Left ventricle myocardium inferior (tissue), 1 donor: ENCODE measurements at places on chromosomes 3 and 15. TPM values are rescaled to one million over a fixed set of nuclear protein-coding genes. Genes with fewer than 3 reads are reported as not detected.

GRCh38 chr15:40928821-40929659 lies at the start of gene DLL4:
Gene DLL4, plus strand, starts transcription at chr15:40929340. Its CDS starts 329 bp downstream, at chr15:40929669.
- peak; percentile 67 for DNase-seq

- no peak for DNase-seq
Observed at GRCh38 chr15:88656760-88657221, 18.0 kb downstream of the ISG20 start.

GRCh38 chr15:80636675-80637074 lies 58.4 kb upstream of the ABHD17C start:
- no peak for DNase-seq

DNA sequence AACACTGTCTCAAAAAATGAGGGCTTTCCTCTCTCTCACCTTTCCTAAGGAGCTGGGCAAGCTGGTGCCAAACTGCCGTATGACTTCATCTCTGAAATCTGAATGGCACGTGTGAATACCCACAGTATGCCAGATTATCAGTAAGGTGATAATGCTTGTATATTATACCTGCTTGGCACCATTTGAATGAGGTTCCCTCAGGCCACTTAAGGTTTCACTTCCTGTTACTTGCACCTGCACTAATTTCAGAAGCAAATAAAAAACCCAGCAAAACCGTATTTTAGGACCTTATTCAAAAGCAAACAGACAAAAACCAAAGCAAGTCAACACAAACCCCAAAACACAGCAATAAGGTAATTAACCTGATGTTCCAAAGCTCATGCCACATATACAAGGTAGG lies 19.7 kb downstream of the FOXP1 start:
- no peak for DNase-seq

GRCh38 chr3:45724911-45725310 lies 35.7 kb downstream of the SACM1L start:
- DNase-seq = no peak

GRCh38 chr3:107133891-107134290 lies 243.3 kb upstream of the CCDC54 start:
- DNase-seq = no peak

DNA sequence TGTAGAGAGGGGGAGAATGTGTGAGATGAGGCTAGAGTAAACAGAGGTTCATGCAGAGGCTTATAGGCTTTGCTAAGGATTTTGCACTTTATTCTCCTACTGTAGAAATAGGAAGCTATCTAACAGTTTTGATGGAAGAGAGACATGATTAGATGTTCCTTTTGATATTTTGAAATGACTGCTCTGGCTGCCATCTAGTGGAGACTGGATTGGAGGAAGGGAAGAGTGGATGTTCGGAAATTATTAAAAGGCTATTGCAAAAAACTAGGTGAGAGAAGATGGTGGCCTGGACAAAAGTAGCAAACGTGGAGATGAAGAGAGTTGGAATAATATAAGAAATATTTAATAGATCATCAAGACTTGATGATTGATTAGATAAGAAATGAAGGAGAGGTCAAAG lies 42.2 kb downstream of the SYN2 start:
- DNase-seq = no peak

- no peak for DNase-seq
Observed at GRCh38 chr3:103169289-103169688, 734.5 kb downstream of the ZPLD1 start.

DNA sequence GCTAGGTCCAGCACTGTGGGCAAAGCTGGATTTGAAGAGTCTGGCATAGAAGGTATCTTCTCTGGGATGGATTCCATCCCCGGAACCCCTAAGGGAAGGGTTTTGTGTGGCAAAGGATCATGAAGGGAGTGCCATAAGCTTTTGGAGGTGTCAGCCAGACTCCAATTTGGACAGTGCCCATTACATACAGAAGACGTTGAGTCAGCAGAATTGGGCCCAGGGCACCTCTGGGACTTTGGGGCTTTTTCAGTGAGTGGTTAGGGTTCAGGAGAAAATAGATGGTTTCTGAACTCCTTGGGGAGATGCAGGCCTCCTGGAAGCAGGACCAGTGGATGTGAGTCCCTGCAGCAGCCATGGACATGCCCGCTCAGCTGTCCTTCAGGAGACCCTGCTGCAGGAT lies 34.6 kb upstream of the XCR1 start:
- no peak for DNase-seq

- DNase-seq = no peak
Observed at GRCh38 chr3:112799946-112800345, 46.7 kb downstream of the CD200R1L start.

Gene CA12
- total RNA-seq = 0.25 TPM

Gene C3orf20
- not detected for total RNA-seq

Gene TGM4
- total RNA-seq = not detected

Gene NGRN
- total RNA-seq = 120 TPM

Gene MESP2
- total RNA-seq = 0.27 TPM
